ENCODE measurements at places on chromosomes 13 and 19. TPM values are rescaled to one million over a fixed set of nuclear protein-coding genes. Genes with fewer than 3 reads are reported as not detected.

Gene PDX1
- total RNA-seq, result not detected

Gene IZUMO1
- total RNA-seq, result not detected

Gene VSTM2B
- not detected for total RNA-seq

Gene PIBF1
- 23.4 TPM for total RNA-seq

Gene LRRC25
- total RNA-seq, result not detected

Gene CAPNS1
- total RNA-seq, result 535 TPM

Gene NLRP7
- not detected for total RNA-seq

Gene DAND5
- not detected for total RNA-seq

Gene IFNL4
- not detected for total RNA-seq

Gene MIDN
- 15.9 TPM for total RNA-seq

Gene SHISA2
- under 0.01 TPM for total RNA-seq

Gene GPR12
- not detected for total RNA-seq

Gene HCST
- 4.6 TPM for total RNA-seq

Gene CHAF1A
- total RNA-seq, result 6.3 TPM

Data from smooth muscle cell of the coronary artery (primary cell).